ENCODE measurements at places on chromosomes 5 and 9.

GRCh38 chr5:169002953-169003555 is 297.9 kb downstream of the SLIT3 start:
- DNase-seq = no peak

- DNase-seq = no peak
Measured at GRCh38 chr9:79165020-79165780, 406.6 kb upstream of the TLE4 start.

GRCh38 chr9:94135222-94135621 is 51.0 kb downstream of the PTPDC1 start:
- DNase-seq = peak; percentile 49

GRCh38 chr5:35066260-35066795 is 18.6 kb upstream of the AGXT2 start:
- no peak for DNase-seq

- DNase-seq = no peak
Measured at GRCh38 chr9:126170286-126170823, 156.3 kb upstream of the MVB12B start.

DNA sequence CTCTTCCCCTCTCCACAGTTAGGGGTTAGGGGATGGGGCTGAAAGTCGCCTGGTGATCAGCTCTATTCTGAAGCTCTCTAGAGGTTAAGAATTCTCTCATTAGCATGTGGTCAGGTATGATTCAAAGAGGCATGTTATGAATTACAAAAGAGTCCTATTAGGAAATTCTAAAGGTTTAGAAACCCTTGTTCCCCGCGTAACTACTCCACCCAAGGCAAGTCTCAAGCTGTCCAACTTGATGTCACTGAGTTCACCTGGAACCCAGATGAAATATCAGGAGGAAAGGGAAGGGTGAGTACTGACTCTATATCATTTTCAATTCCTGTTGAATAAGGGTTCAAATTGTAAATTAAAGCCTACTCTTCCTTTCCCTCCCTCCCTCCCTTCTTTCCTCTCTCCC is 18.1 kb upstream of the RNF145 start:
- DNase-seq = no peak

DNA sequence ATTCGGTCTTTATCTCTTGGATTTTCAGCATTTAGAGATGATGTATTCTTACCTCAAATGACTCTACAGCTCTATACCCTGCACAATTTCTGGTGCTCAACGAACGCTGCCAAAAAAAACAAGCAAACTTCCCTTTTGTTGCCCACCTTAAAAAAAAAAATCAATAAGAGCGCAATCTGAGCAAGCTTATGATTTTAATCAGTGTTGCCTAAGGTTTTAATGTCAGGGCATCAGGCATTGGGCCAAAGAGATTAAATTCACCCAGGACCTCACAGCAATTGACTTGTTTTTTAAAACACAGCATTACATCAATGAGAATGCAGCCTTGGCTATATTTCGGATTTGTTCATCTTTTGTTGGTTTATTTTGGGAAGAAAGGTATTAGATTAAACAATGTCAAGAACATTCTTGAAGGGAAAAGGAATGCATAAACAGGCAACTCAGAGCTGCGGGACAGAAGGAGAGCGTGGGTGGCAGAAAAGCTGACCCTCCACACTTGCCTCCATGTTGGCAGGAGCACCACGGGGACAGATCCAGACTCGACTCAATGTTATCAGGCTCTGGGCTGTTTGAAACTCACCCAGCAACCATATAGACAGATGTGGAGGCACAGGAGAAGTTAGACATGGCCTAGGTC is 127.5 kb upstream of the DAPK1 start:
- no peak for DNase-seq

DNA sequence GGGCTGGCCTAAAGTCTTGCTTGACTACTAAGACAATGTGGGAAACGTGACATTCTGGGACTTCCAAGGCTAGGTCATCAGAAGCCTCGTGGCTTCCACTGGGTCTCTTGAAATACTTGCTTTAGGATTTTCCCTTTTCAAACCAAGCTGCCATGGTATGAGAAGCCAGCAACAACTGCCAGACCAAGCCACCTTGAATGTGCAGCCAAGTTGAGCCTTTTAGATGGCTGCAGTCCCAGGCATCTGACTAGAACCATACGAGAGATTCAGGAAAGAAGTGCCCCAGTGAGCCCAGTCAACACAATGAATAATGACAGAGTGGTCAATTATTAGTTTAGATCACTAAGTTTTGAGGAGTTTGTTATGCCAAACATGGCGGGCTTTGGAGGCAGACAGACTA is 143.3 kb downstream of the SLF1 start:
- no peak for DNase-seq

DNA sequence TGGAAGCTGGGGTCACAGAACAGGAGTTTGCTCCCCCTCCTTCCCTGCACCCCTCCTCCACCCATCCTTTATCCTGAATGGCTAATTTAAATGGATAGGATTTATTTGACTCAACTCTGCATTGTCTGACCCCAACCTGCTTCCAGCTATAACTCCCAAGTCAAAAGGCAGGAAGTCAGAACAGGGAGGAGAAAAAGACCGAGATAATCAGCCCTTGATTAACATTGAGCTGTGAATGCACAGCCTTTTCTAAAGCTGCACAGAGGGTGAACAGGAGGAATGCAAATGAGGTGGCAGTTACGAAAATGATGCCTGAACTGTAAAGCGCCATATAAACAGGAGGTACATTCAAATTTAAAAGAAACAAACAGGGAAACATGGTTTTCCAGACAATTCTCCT is 152.8 kb downstream of the SPOCK1 start:
- DNase-seq = no peak

DNA sequence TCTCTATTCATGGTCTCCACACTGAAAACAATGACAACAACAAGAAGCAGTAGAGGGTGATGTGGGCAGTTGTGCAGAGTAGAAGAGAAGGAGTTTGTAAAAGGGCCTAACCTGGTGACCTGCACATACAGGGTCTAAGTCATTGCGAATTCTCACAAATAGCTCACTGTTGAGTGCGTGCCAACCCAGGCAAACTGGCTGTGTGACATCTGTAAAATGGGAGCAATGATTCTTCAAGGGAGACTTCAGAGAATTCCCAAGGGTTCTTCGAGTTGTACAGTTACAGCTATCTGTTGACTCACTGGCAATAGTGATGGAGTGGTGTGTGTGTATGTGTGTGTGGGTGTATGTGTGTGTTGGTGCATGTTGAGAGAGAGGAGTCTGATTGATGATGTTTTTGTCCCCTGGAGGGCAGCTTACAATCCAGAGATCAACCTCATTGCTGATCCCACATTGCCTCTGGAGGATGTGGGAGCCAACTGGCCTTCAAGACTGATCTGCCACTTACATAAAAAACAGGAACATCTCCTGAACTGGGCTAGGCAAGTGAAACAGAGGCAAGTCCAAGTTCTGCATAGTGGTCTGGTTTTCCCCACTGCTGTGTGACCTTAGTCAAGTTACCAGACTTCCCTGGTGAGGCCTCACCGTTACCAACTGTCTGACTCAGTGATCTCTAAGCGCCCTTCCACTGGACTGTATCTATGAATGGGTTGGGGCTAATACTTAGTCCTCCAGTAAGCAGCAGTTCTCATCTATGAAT is 3.2 kb downstream of the FAT2 start:
- no peak for DNase-seq

DNA sequence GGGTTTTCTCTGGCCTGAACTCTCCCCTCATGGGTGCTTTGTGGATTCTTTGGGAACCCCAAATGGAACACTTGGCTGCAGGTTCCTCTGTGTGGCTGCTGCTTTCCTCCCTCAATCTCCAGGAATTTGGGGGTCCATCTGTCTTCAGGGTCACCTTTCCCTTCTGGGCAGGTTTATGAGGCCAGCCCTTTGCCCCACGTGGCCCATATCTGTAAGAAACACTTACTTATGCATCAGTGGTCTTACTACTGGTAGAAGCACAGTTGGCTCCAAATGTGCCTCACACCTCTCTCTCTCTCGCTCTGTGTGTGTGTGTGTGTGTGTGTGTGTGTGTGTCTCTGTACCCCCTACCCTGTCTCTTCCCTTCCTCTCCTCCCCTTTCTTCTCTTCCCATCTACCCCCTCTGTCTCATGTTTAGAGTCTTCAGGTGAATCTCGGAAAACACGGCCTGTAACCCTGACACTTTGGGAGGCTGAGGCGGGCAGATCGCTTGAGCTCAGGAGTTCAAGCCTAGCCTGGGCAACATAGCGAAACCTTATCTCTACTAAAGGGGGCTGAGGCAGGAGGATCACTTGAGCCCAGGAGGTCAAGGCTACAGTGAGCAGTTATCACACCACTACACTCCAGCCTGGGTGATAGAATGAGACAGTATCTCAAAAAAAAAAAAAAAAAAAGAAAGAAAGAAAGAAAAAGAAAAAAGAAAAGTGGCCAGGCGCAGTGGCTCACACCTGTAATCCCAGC is 26.8 kb downstream of the C5orf15 start:
- no peak for DNase-seq

DNA sequence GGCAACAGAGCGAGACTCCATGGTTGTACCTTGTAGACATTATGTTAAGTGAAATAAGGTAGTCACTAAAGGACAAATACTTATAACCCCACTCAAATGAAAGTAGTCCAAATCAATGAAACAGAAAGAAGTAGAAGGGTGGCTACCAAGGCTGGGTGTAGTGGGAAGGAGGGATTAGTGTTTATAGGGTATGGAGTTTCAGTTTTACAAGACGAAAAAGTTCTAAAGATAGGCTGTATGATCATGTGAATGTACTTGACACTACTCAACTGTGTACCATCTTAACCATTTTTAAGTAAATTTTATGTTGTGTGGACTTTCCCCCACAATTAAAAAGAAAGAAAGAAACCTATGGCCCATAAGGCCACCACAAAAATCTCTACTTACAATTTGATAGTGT is 32.2 kb downstream of the ALDH7A1 start:
- no peak for DNase-seq

GRCh38 chr9:76403352-76403751 is 9.1 kb upstream of the RFK start:
- DNase-seq = peak; percentile 38

DNA sequence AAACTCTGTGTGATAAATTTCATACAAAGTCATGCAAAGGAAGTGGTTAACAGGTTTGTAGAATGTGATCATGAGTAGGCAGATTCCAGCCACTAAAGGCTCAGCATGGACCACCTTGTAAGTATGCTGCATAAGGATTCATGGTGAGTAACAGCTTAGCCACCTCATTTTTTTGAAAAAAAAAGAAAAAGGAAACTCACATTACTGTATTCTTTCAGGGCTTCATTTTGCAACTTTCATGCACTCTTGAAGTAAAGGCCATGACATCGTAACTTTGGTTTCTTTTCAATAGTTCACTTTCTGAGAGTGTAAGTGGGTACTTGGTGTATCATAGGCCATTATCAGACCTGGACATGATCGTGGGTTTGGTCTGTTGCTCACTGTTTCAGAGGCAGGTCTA is 175.1 kb downstream of the PCSK1 start:
- DNase-seq = no peak

GRCh38 chr9:9523476-9524139 is 1089.2 kb downstream of the PTPRD start:
- DNase-seq = no peak

- DNase-seq = no peak
Measured at GRCh38 chr5:38249812-38250211, 8.5 kb upstream of the EGFLAM start.

- DNase-seq = peak; percentile 89
Measured at GRCh38 chr5:157387683-157388093, 72.3 kb upstream of the NIPAL4 start.

GRCh38 chr9:136036848-136037247 is 58.2 kb downstream of the NACC2 start:
- DNase-seq = no peak

DNA sequence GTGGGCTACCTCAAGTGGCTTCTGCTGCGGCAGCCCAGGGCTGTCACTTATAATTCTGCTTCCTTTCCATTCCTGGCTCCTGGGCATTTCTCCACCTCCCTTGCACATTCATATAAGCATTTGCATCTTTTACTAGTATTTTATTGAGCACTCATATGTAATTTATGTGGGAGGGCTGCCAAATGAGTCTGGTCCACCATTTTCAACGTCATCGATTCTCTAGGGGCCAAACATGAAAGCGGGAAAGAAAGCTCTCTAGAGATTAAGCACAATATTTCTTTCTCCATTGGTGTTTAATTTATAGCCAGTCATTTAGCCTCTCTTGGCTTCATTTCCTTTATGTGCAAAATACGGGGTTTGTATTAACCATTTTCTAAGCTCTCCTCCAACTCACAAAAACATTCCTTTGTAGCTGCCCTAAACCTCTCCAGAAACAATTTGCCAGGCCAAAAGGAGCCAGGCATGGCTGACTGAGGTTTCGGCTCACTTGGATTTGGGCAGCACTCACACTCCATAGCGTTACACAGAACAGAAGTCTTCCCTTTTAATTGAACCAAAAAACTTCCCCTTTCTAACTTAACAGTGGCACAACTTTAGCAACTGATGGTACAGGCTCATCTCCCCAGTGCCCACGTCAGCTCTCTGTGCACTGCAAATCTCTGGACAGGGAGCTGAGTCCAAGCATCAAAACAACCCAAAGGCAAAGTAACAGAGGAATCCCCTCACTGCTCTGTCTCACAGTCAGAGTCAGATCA is 183.5 kb downstream of the ROR2 start:
- DNase-seq = no peak

DNA sequence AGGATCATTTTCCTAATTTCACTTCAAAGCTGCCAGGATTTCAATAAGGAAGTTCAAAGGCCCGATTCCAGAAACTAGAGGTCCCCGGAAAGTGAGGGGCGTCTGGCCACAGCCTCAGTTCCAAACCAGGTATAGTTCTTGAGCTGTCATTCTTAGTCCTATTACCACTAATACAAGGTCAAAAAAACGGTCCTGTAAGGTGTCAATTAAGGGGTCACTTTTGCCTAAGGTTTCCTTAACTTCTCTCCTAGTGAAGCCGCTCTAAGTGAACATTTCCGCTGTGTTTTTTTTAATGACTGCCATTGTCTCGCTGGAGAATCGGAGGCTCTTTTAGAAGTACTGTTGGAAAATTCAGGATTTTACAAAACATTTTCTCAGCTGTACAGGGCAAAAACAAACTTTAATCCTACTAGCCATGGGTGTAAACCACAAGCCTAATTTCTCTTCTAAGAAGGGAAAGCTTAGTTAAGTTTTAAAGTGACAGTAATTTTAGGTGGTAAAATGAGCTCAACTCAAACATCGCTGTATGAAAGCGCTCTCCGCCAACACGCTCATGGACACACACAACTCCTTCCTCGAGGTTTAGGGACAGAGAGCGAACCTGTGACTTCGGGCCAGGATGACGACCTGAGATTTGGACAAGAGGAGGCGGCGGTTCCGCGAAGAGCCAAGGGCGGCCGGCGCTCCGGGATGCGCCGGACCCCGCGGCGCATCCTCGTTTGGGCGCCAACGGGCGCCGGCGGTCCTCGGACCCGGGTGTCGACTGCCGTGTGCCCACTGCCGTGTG is 76.7 kb upstream of the IFNE start:
- DNase-seq = no peak

DNA sequence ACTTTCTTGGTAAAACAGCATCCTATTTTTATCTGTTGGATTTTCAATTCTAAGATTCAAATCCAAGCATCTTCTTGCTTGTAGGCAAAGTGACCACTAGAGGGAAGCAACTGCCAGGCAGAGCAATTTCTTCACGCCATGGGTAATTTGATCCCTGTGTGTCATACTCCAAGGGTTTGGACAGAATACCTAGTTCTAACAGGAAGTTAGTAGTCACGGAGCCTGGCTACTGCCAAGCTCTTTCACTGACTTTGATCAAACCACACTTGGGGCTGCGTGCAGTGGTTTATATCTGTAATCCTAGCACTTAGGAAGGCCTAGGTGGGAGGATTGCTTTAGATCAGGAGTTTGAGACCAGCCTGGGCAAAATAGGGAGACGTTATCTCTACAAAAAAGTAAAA is 473.6 kb upstream of the TNC start:
- peak; percentile 99 for DNase-seq

Measured in HFF-Myc (cell line).